Naive thymus-derived CD8-positive, alpha-beta T cell (primary cell): ENCODE measurements at places on chromosomes 3 and 15.

DNA sequence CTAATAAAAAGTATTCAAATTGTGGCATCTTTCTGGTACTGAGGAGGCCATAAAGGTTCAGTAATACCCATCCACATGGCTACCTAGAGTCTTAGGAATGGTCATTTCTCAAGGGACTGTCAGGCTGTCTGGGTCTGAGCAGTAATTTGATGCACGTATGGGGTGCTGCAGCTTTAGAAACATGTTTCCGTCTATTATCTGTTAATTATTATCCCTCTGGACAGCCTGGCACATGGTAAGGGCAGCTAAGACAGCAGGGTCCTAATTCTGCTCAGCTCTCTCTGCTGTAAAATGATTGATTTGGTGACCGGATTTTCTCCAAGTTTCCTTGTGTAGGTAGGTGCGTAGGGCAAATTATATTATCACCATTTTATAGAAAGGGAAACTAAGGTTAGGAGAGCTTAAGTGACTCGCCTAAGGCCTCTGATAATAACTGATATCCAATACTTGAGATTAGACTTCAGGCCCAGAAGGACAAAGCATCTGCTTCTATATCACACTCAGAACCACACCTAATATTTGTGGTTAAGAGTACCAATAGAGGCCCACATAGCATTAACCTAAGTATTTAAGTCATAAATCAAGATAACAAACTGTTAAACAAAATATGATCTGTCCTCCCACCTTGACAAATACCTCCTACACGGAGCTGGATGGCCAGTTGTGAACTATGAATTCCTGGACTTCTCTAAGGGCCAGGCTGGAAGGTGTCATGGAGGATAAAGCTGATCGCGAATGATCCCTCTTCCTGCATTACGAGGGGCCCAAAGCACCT, 2.9 kb upstream of the RAP2B start:
- no peaks in the 10 kb centered on the region for H3K36me3 ChIP-seq
- no peak for DNase-seq
- no peaks in the 10 kb centered on the region for H3K27me3 ChIP-seq
- H3K27ac ChIP-seq = peak overlapping the region; percentile 63

DNA sequence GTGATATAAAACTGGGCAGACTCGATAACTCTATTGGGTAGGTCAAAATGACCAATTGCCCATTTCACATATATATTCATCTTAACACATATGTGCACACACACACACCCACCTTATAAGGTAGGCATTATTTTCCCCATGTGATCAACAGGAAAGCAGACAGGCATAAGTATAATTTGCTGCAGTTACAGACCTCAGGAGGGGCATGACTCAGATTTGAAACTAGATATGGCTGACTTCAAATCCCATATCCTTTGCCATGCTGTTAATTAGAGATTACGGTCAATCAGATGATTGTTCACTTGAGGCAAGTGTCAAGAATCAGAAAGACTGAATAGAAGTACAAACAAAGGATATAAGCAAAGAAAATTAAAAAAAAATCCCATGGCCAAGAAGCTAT, 910.6 kb downstream of the NTRK3 start:
- H3K36me3 ChIP-seq = peaks cover 4% of the 10 kb centered on the region
- H3K27ac ChIP-seq = no peak overlapping the region
- no peaks in the 10 kb centered on the region for H3K27me3 ChIP-seq
- no peak overlapping the region for H3K4me3 ChIP-seq
- no peak for DNase-seq

- H3K36me3 ChIP-seq = no peaks in the 10 kb centered on the region
- H3K4me1 ChIP-seq = no peaks in the 10 kb centered on the region
- H3K4me3 ChIP-seq = no peak overlapping the region
- no peak for DNase-seq
- no peaks in the 10 kb centered on the region for H3K27me3 ChIP-seq
- H3K27ac ChIP-seq = no peak overlapping the region
Observed at GRCh38 chr3:80233576-80233975, 465.8 kb upstream of the ROBO1 start.

DNA sequence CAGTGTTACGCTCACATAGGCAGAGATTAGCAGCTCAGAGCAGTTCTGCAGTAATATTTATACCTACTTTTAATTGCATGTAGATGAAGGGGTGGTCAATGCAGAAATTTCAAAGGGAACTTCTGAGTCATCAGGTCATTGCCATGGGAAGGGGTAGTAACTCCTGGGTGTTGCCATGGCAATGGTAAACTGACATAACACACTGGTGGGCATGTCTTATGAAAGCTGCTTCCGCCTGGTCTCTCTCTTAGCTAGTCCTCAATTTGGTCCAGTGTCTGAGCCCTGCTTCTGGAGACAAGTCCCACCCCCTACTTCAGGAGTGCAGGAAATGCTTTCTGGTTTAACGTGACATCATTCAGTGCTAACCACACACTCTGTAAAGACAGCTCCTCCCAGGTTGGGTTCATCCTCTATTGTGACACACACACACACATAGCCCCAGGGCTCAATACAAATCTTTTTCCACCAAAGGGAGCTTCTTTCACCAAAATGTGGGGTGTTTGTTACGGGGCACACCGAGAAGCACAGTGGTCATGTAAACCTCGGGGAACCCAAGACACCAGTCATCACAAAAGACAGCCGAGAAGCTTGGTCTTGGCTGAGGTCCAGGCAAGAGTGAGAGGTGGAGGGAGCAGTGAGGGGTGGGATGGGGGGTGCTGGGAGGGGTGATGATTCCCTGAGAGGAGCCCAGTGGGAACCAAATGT, 74.5 kb downstream of the TLE3 start:
- H3K4me1 ChIP-seq = peaks cover 16% of the 10 kb centered on the region
- H3K27ac ChIP-seq = peak overlapping the region; percentile 84
- no peaks in the 10 kb centered on the region for H3K36me3 ChIP-seq

GRCh38 chr3:149660462-149660861, 2.6 kb upstream of the WWTR1 start:
- H3K4me1 ChIP-seq = peaks cover 8% of the 10 kb centered on the region
- H3K27ac ChIP-seq = no peak overlapping the region
- H3K4me3 ChIP-seq = no peak overlapping the region
- DNase-seq = no peak
- peaks cover 76% of the 10 kb centered on the region for H3K27me3 ChIP-seq
- H3K36me3 ChIP-seq = no peaks in the 10 kb centered on the region

GRCh38 chr3:174243171-174243570, 616.0 kb upstream of the NAALADL2 start:
- H3K27me3 ChIP-seq = no peaks in the 10 kb centered on the region
- no peaks in the 10 kb centered on the region for H3K4me1 ChIP-seq
- no peak overlapping the region for H3K27ac ChIP-seq
- H3K4me3 ChIP-seq = no peak overlapping the region

DNA sequence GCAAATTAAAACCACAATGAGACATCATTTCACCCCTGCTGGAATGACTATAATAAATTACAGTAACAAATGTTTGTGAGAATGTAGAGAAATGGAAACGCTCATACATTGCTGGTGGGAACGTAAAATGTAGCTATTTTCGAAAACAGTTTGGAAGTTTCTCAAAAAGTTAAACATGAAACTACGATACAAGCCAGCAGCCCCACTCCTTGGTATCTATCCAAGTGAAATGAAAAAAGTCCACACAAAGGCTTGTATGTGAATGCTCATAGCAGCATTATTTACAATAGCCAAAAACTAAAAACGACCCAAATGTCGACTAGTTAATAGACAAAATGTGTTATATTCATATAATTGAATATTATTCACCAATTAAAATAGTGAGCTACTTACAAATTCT, 22.9 kb upstream of the CFAP20DC start:
- H3K27me3 ChIP-seq = peaks cover 30% of the 10 kb centered on the region
- DNase-seq = no peak
- H3K4me3 ChIP-seq = no peak overlapping the region
- no peak overlapping the region for H3K27ac ChIP-seq
- H3K4me1 ChIP-seq = no peaks in the 10 kb centered on the region

- H3K36me3 ChIP-seq = no peaks in the 10 kb centered on the region
- H3K4me1 ChIP-seq = no peaks in the 10 kb centered on the region
- peaks cover 10% of the 10 kb centered on the region for H3K27me3 ChIP-seq
Observed at GRCh38 chr3:159783780-159784742, 204.6 kb upstream of the IL12A start.

DNA sequence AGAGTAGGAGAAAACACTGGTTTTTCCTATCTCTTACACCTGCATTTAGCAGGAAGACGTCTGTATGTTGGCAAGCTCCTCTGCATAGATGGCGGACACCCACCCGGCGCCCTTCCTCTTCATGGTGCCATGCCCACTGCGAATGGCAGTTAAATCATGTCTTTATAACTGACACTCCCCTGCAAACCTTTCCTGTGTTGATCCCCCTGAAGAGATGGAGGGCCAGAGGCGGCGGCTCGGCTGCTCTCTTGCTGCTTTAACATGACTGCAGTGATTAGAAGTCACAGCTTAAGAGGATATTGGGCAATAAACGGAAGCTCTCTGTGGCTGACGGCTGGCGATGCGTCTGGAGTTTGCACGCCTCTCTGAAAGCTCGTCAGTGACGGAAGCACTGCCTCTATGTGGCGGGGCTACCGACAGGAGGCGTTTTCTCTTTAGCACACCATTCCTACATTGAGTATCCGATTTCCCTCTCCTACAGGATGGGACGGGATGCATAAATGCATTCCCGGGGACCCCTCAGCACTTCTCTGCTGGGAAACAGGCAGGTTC, 25.5 kb upstream of the SNRPA1 start:
- H3K4me3 ChIP-seq = peak overlapping the region; percentile 86
- H3K27me3 ChIP-seq = no peaks in the 10 kb centered on the region
- DNase-seq = peak; percentile 77
- peaks cover 3% of the 10 kb centered on the region for H3K36me3 ChIP-seq
- H3K4me1 ChIP-seq = peaks cover 13% of the 10 kb centered on the region

GRCh38 chr3:124919756-124920155, 14.8 kb downstream of the MUC13 start:
- H3K4me3 ChIP-seq = no peak overlapping the region
- H3K36me3 ChIP-seq = no peaks in the 10 kb centered on the region
- DNase-seq = no peak
- H3K27ac ChIP-seq = no peak overlapping the region

GRCh38 chr3:150871192-150871591, 34.0 kb downstream of the MINDY4B start:
- H3K36me3 ChIP-seq = no peaks in the 10 kb centered on the region
- H3K4me3 ChIP-seq = no peak overlapping the region
- no peak for DNase-seq
- H3K4me1 ChIP-seq = no peaks in the 10 kb centered on the region
- H3K27me3 ChIP-seq = peaks cover 11% of the 10 kb centered on the region

GRCh38 chr3:101567528-101568317, 6.1 kb downstream of the TRMT10C start:
- H3K27me3 ChIP-seq = no peaks in the 10 kb centered on the region
- no peaks in the 10 kb centered on the region for H3K36me3 ChIP-seq
- DNase-seq = no peak
- no peak overlapping the region for H3K4me3 ChIP-seq
- H3K27ac ChIP-seq = no peak overlapping the region

GRCh38 chr3:134342259-134342658, 32.0 kb downstream of the AMOTL2 start:
- no peaks in the 10 kb centered on the region for H3K36me3 ChIP-seq
- H3K4me1 ChIP-seq = no peaks in the 10 kb centered on the region
- no peak overlapping the region for H3K27ac ChIP-seq
- peaks cover 6% of the 10 kb centered on the region for H3K27me3 ChIP-seq
- H3K4me3 ChIP-seq = no peak overlapping the region

GRCh38 chr3:111548092-111548491, 6.1 kb downstream of the CD96 start:
- no peak overlapping the region for H3K27ac ChIP-seq
- H3K36me3 ChIP-seq = peaks cover 25% of the 10 kb centered on the region
- peaks cover 40% of the 10 kb centered on the region for H3K4me1 ChIP-seq
- H3K27me3 ChIP-seq = no peaks in the 10 kb centered on the region
- no peak for DNase-seq

DNA sequence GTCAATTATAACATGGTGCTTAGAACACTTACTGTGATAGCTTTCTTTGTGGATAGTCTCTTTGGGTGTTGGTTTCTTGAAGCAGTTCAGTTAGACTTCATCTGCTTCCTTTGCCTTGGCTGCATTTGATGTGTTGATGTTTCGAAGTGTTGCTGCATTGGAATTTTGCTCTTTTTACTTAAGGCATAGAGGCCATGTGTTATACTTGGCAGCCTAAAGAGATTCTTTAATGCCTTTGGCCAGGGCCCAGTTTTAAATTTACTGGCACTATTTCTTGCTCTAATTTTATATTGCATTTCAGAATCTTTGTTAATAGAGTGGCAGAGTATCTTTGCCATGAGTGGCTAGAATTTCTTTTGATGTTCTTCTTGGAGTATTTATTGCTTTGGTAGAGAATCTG, 21.2 kb downstream of the NR1D2 start:
- no peak overlapping the region for H3K27ac ChIP-seq
- DNase-seq = no peak
- no peaks in the 10 kb centered on the region for H3K27me3 ChIP-seq
- no peak overlapping the region for H3K4me3 ChIP-seq
- peaks cover 19% of the 10 kb centered on the region for H3K4me1 ChIP-seq

DNA sequence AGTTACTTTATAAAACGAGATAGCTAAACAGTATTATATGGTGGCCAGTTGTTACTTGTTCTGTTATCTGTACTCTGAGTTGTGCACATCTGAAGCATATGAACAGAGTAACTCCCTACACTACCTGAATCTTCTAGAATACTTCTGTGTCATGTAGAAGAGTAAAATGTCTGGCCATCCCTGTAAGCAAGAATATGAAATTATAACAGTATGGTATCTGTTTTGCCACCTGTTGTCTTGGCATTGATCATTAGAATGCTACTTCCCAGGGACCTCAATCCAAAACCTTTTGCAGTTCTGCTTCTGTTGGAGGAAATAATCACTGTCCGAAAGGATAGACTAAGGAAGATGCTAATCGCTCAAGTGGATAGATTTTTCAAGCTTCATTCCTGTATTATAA, 1.9 kb downstream of the TEX9 start:
- no peaks in the 10 kb centered on the region for H3K36me3 ChIP-seq
- H3K27ac ChIP-seq = no peak overlapping the region
- peaks cover 18% of the 10 kb centered on the region for H3K27me3 ChIP-seq
- peaks cover 17% of the 10 kb centered on the region for H3K4me1 ChIP-seq
- DNase-seq = no peak
- no peak overlapping the region for H3K4me3 ChIP-seq

DNA sequence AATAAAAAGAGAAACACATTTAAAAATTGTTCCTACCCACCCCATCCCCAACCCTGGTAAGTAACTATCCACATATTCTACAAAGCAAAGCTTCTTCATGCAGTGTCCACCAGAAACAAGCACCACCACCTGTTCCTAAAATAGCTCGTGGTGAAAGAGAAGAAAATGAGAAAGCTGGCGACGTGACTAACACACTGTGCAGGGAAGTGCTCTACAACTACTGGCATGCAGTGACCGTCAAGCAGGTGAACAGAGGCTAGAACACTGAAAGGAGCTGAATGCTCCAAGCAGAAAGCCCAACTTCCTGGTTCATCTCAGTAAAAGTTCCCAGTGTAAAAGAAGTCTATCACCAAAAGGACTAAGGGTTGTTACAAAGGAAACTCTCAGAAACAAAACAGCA, 80.7 kb downstream of the NR2E3 start:
- no peak for DNase-seq
- no peaks in the 10 kb centered on the region for H3K4me1 ChIP-seq
- peaks cover 75% of the 10 kb centered on the region for H3K36me3 ChIP-seq
- no peaks in the 10 kb centered on the region for H3K27me3 ChIP-seq

- DNase-seq = no peak
- peaks cover 5% of the 10 kb centered on the region for H3K36me3 ChIP-seq
- peak overlapping the region; percentile 19 for H3K27ac ChIP-seq
- H3K27me3 ChIP-seq = no peaks in the 10 kb centered on the region
Observed at GRCh38 chr3:47877290-47877689, 74.4 kb downstream of the DHX30 start.
